ENCODE measurements at places on chromosomes 5 and 9.

- DNase-seq, result peak; percentile 33
These were observed 13.7 kb downstream of the OR1J1 start for GRCh38 chr9:122463828-122464632.

DNA sequence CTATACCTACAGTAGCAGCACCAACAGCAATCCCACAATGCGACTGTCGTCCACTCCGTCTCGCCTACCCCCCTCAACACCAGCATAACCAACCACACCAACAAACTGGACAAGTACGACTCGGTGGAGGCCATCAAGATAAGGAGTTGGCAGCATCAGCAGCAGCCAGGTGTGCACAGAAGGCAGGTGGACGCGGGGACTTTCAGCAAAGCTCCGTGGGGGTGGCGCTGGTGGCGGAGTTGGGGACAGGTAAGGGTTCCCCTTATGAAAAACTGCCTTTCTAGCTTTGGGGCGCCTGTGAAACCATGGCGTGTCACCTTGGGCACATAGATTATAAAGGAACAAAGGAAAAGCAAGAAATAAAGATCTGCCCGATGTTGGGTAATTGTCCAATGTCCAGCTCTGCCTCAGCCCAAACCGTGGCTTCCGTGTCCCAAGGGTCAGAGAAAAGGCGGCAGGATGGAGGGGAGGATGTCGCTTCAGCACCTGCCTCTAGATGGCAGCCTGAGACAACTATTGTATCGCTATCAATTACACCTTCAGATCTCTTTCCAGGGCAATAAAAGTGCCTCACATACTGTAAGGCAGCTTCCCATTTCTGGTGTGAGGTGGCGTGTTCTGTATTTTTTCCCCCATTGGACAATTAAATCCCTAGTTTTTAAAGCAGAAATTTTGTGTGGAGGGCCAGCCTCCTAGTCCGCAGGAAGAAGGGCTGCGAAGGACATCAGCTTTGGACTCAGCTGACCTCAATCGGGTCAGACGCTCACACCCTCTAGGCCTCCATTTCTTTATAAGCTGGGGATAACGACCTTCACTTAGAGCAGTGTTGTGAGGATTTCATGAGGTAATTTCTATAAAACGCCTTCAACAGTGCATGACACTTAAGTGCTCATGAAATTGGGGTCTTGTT lies 58.8 kb downstream of the MTRR start:
- DNase-seq, result peak; percentile 54

GRCh38 chr5:134503088-134503936 lies 22.2 kb upstream of the JADE2 start:
- peak; percentile 92 for DNase-seq

DNA sequence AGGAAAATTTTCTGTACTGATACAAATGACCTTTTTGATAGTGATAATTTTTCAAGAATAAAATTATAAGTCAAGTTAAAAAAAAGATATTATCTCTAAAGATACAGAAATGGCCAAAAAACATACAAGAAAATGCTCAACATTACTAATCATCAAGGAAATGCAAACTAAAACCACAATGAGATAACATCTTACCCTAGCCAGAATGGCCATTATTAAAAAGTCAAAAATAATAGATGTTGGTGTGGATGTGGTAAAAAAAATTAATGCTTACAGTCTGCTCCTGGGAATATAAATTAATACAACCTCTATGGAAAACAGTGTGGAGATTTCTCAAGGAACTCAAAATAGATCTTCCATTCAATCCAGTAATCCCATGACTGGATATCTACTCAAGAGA lies 22.9 kb upstream of the PTGER4 start:
- DNase-seq, result no peak

- no peak for DNase-seq
These were observed 26.2 kb upstream of the APC start for GRCh38 chr5:112711436-112711835.

- no peak for DNase-seq
These were observed 18.4 kb downstream of the SLC25A46 start for GRCh38 chr5:110757118-110757729.

DNA sequence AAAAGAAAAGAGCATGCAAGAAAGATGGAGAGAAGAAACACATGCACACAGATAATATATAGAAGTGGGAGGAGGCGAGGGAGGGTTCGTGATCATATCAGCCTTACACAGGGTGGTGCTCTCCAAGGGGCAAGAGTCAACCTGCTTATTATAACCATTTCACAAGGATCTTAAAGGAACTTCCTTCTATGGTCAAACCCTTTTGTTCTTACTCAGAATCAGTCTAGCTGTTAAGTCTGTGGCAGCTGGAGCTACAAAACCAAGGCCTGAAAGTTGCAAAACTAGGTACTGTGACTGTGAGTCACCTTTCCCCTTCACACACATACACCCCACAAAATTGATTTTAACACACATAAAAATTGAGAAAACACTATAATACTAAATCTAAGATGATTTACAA lies 18.5 kb upstream of the ERMP1 start:
- DNase-seq, result peak; percentile 66

GRCh38 chr9:76820431-76820830 lies 56.2 kb downstream of the PCA3 start:
- no peak for DNase-seq

- DNase-seq, result no peak
These were observed 477.1 kb downstream of the SPOCK1 start for GRCh38 chr5:137022043-137022442.

DNA sequence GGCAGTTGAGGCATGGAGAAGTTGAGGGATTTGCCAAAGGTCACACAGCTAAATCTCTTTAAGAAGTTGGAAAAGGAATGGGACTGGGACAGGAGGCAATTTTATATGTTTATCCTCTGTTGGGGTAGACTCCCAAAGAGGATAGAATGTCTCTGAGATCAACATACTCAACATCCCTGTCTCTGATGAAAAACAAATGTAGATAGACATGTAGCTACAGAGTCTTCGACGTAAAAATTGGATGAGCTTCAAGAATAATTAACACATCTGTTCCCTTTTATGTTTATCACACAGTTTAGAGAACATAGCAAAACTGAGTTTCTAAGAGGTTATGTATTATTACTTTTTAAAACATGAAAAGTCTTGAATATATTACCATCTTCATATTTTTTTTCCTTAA lies 204.6 kb upstream of the CD180 start:
- no peak for DNase-seq

DNA sequence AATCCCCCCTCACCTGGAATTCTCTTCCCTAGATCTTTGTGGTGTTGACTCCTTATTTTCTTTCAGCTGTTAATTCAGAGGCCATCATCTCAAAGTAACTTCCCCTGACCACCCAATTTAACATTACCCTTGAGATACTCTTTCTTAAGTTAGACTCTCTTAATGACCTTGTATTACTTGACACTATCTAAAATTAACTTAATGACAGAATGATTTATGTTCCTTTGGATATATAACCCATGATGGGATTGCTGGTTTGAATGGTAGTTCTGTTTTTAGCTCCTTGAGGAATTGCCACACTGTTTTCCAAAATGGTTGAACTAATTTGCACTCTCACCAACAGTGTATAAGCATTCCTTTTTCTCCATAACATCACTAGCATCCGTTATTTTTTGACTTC lies 298.0 kb downstream of the NNT start:
- DNase-seq, result no peak

GRCh38 chr9:22050924-22051323 lies 41.8 kb upstream of the CDKN2B start:
- no peak for DNase-seq

- DNase-seq, result no peak
These were observed 560.2 kb upstream of the CLINT1 start for GRCh38 chr5:158419186-158419585.

DNA sequence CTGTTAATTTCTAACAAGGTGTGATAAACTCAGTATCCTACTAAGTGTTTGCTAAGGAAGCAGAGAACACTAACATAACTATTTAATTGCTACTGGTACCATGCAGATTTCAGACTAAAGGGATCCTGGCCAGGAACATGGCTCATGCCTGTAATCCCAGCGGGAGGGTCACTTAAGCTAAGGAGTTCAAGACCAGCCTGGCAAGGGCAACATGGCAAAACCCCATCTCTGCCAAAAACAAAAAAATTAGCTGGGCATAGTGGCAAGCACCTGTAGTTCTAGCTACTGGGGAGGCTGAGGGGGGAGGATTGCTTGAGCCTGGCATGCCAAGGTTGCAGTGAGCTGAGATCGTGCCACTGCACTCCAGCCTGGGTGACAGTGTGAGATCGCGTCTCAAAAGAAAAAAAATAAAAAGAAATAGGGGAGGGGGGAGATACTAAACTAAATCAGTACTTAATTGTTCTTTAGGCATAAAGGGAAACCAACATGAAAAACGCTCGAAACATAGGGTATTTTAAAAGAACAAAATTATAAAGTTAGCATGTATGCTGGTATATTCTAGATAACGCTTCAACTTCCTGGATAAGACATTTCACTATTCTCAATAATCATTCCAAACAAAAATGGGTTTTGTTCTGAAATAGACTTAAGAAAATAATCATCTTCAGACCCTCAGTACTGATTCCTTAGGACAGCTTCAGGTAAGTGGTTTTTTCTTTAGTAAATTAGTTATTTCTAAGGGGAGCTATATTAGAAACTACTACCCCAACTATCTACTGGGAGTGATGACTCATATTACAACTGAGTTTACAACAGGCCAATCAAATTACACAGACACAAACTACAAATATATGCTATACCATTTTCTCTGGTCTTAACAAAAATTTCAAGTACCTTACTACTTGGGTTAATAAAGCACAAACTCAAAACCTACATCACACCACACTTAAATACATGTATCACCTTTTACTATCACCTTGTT lies 3.5 kb downstream of the PANK3 start:
- no peak for DNase-seq

DNA sequence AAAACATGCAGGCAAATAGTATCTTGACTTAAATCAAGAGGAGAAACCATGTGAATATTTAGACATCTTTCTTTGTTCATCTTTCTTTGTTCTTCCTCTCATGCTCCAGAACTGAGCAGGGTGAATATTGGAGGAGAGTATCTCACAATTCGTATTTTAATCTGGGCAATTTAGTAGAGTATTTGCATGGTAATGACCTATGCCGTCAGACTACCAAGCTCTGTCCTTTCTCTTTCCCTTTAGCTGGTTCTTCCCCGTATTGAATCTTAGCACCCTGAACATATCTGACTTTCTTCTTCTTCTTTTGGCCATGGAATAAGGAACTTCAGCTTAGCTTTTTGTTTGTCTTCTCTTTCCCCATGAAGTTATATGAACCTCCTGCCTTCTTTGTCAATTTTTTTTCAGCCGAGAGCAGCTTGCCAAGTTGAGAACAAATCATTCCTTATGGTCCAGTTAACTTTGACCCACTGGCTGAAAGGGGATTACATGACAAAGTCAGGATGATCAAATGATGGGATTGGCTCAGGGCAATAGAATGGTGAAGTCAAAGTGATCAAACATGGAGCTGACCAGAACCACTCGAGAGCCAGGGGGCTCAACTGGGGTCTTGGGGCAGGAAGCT lies 95.8 kb downstream of the DAPK1 start:
- DNase-seq, result no peak

- no peak for DNase-seq
These were observed 219.2 kb downstream of the ENC1 start for GRCh38 chr5:74421377-74421776.

- no peak for DNase-seq
These were observed 8.0 kb upstream of the FCN2 start for GRCh38 chr9:134872482-134873231.

DNA sequence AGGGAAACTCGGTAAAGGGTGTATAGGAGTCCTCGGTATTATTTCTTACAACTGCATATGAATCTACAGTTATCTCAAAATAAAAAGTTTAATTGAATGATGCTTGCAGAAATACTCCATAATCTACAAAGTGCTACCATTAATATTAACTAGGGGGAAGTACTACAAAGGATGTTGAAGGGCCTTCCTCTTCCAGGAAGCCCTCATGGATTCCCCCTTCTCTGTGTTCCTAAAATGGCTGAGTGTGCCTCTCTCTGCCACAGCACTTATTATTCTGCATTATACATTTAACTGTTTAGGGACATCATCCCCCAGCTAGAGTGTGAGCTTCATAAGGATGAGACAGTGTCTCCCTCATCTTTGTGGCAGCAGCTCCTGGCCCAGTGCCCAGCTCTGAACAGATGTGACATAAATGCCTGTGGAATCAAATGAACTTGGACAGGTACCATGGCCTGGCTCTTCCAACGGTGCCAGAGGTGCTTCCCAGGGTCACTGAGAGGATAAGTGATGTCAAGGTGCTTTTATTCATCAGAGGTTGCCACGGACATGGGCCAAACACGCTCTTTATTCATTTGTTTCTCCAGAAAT lies 99.5 kb downstream of the PAX5 start:
- DNase-seq, result no peak

DNA sequence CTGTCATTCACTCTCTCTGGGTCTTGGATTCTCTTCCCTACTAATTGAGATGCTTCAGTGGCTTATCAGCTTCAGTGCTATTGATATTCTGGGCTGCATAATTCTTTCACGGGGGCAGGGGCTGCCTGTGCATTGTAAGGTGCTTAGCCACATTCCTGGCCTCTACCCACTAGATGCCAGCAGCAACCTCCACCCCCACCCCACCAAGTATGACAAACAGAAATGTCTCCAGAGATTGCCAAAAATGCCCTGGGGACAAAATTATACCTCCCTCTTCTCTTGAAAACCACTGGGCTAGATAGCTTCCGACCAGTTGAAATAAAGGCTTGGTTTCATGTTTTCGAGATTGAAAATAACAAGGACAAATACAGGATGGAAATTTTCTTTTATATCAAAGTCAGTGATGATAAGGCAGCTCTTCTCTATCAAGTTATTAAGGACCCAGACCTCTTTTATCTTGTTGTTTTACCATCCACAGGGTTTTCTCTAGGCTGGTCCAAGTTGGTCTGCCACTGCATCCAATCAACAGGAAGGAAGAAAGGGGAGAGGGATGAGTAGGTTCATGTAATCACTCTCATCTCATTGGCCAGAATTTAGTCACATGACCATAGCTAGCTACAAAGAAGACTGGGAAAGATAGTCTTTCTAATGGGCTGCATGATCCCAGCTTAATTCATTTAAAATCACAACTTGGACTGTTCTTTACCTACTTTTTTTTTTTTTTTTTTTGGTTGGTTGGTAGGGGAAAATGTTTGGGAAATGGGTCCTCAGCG lies 92.1 kb upstream of the RANBP3L start:
- no peak for DNase-seq

Data from activated CD4-positive, alpha-beta memory T cell treated with anti-CD3 and anti-CD28 coated beads for 36 hours (primary cell).